ENCODE measurements at places on chromosomes 6 and 20. TPM values are rescaled to one million over a fixed set of nuclear protein-coding genes. Genes with fewer than 3 reads are reported as not detected.

DNA sequence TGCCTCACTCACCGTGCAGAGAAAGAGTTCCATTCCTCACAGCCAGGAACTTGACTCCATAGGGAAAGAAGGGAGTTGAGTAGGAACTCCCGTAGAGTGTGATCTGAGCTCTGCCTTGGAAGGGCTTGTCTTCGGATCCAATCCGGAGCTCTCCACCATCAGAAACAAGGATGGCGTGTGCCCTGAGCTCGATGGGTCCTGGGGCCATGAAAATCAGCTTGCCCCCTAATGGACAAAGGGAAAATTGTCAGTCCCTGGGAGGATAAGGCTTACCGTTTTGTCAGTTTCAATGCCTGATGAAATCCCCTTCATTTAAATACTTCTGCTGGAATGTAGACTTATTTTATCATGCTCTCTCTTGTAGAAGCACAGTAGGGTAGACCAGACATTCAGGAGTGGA is 153.3 kb downstream of the PKHD1 start:
- no peaks in the 10 kb centered on the region for H3K36me3 ChIP-seq
- H3K27ac ChIP-seq = no peak overlapping the region
- DNase-seq = no peak
- H3K4me3 ChIP-seq = no peak overlapping the region

DNA sequence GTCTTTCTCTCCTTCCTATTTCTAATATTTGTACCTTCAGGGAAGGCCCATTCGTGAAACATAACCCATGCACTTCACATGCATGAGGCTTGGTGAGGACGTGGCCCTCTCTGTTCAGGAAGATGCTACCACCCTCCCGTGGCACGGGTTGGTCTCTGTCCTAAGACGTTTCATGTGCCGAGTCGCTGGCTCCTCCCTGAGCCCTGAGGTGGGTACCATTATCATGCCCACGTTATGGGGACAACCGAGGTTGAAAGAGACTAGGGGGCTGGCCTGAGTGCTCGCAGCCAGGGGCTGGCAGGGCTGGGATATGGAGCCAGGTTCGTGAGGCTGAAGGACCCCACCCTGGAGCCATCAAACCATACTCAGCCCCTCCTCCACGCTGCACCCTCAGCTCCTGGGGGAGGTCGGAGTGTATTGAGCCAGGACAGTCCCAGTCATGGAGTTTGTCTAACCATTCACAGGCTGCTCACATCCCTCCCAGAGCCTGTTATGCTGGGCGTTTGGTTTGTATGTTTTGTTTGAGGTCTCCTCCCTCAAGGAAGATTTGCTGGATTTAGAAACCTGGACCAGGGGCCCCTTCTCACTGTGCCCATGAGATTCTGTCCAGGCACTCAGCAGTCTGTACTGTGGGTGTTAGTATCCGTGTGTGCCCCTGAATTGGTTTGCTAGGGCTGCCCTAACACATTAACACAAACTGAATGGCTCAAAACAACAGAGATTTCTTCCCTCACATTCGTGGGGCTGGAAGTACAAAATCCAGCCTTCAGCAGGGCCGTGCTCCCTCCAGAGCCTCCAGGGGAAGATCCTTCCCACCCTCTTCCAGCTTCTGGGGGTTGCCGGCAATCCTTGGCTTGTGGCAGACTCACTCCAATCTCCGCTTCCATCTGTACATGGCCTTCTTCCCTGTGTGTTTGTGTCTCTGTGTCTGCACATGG is 88.3 kb downstream of the ANKRD60 start:
- H3K27ac ChIP-seq = no peak overlapping the region
- H3K4me1 ChIP-seq = no peaks in the 10 kb centered on the region
- peaks cover 14% of the 10 kb centered on the region for H3K27me3 ChIP-seq

DNA sequence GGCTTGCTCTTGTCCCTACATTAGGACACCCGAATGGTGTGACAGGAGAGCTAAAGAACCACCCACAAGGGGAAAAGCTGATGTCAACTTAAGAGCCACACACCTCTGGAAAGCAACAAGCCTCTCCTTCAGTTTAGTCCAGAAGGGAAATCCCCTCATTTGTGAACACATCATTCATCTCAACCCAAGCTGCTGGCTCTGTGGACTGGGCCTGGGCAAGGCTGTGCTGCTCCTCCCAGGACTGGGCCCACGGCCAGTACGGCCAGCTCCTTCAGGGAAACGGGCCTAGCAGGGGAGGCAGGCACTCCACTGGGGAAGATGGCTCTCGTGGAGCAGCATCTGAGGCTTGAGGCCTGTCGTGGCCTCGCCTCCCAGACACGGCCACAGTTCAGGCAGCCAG is 12.8 kb upstream of the SLC4A11 start:
- peaks cover 58% of the 10 kb centered on the region for H3K36me3 ChIP-seq
- H3K4me1 ChIP-seq = peaks cover 16% of the 10 kb centered on the region
- H3K4me3 ChIP-seq = no peak overlapping the region
- DNase-seq = no peak

DNA sequence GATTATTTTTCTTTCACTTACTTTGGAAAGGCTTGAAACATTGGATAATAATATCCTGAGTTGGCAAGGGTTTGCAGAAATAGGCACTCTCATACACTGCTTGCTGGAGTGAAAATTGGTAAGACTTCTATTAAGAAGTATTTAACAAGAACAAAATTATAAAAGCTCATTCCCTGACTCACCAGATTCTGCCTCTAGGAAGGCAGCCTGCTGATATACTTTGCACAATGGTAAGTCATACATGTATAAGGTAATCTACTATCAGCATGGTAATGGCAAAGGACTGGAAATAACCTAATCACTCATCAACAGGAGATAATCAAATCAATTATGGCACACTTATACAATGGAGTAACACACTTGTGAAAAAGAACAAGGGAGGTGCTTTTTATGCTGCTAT is 85.8 kb downstream of the PLCG1 start:
- peaks cover 30% of the 10 kb centered on the region for H3K4me1 ChIP-seq
- peak overlapping the region; percentile 0 for H3K27ac ChIP-seq
- peaks cover 2% of the 10 kb centered on the region for H3K36me3 ChIP-seq
- DNase-seq = no peak

- no peak overlapping the region for H3K27ac ChIP-seq
- DNase-seq = no peak
- no peaks in the 10 kb centered on the region for H3K27me3 ChIP-seq
- no peaks in the 10 kb centered on the region for H3K4me1 ChIP-seq
These were observed 182.4 kb downstream of the DLL1 start for GRCh38 chr6:170108456-170108855.

DNA sequence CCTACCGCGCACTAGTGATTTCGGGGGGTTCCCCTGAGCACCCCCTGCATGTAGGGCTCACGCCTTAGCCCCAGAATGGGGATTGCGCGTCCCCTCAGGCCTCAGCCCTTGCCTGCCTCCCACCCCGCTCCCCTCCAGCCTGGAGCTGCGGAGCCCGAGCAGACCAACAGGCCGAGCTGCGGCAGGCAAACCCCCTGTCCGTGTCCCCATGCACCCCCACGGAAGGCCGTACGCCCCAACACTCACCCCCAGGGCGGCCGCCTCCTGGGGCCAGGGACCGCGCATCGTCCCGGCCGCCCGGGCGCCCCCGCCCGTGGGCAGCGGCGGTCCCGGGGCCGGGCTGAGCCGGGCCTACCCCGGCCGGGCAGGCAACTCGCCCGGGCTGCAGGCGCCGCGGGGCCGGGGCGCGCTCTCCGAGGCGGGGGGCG is 1.2 kb upstream of the KCNB1 start:
- H3K4me3 ChIP-seq = peak overlapping the region; percentile 65
- no peak overlapping the region for H3K27ac ChIP-seq
- H3K36me3 ChIP-seq = no peaks in the 10 kb centered on the region
- no peak for DNase-seq

- H3K36me3 ChIP-seq = no peaks in the 10 kb centered on the region
- no peak for DNase-seq
- H3K27ac ChIP-seq = no peak overlapping the region
- peaks cover 5% of the 10 kb centered on the region for H3K27me3 ChIP-seq
- no peaks in the 10 kb centered on the region for H3K4me1 ChIP-seq
These were observed 27.7 kb downstream of the IL20RA start for GRCh38 chr6:137017081-137017480.

DNA sequence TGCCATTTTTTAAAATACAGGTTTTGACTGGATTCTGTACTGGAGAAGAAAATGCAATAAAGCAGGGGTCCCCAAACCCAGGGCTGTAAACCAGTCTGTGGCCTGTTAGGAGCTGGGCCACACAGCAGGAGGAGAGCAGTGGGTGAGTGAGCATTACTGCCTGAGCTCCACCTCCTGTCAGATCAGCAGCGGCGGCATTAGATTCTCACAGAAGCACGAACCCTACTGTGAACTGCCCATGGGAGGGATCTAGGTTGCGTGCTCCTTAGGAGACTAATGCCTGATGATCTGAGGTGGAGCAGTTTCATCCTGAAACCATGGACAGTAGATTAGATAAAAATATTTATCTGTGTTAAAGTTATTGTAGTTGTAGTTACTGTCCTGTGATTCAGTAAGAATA is 21.1 kb upstream of the FBXO9 start:
- peaks cover 29% of the 10 kb centered on the region for H3K4me1 ChIP-seq
- DNase-seq = no peak
- peak overlapping the region; percentile 26 for H3K27ac ChIP-seq
- no peaks in the 10 kb centered on the region for H3K27me3 ChIP-seq
- peaks cover 24% of the 10 kb centered on the region for H3K36me3 ChIP-seq
- no peak overlapping the region for H3K4me3 ChIP-seq

DNA sequence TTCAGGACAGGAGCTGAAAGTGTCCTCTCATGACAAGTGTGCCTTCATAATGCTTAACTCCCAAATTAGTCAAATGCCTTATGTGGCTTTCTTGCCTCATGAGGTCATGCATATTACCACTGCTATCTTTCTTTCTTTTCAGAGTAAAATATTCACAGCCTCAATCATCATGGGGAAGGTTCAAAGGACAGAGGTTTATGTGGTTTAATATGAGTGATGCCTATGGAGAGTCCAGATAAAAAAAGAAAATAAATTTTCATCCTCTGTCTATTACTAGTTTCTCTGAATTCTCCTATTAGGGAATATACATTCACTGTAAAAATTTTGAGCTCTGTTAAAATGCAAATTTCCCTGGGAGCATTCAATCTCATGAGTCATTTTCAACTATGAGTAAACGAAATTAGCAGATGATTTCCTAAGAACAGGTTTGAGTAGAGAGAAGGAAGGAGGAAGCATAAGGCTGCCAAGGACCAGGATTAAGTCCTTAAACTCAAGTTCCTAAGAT is 396.9 kb upstream of the ADGRB3 start:
- H3K4me1 ChIP-seq = no peaks in the 10 kb centered on the region
- no peak for DNase-seq
- H3K4me3 ChIP-seq = no peak overlapping the region
- no peaks in the 10 kb centered on the region for H3K36me3 ChIP-seq
- H3K27me3 ChIP-seq = no peaks in the 10 kb centered on the region

GRCh38 chr6:32982084-32982701 is 13.8 kb downstream of the BRD2 start:
- H3K27me3 ChIP-seq = no peaks in the 10 kb centered on the region
- peaks cover 15% of the 10 kb centered on the region for H3K36me3 ChIP-seq
- peak overlapping the region; percentile 39 for H3K27ac ChIP-seq
- H3K4me3 ChIP-seq = no peak overlapping the region
- peaks cover 23% of the 10 kb centered on the region for H3K4me1 ChIP-seq

Gene RAD21L1
- not detected for total RNA-seq

- H3K36me3 ChIP-seq = peaks cover 4% of the 10 kb centered on the region
- no peak for DNase-seq
- peak overlapping the region; percentile 89 for H3K27ac ChIP-seq
- peaks cover 41% of the 10 kb centered on the region for H3K4me1 ChIP-seq
- H3K4me3 ChIP-seq = peak overlapping the region; percentile 81
These were observed 1.2 kb downstream of the PANK2 start for GRCh38 chr20:3890398-3890751.

Gene NR2E1
- total RNA-seq = not detected

Gene NPBWR2
- total RNA-seq = not detected

Gene ZSCAN31
- total RNA-seq = 10.8 TPM

DNA sequence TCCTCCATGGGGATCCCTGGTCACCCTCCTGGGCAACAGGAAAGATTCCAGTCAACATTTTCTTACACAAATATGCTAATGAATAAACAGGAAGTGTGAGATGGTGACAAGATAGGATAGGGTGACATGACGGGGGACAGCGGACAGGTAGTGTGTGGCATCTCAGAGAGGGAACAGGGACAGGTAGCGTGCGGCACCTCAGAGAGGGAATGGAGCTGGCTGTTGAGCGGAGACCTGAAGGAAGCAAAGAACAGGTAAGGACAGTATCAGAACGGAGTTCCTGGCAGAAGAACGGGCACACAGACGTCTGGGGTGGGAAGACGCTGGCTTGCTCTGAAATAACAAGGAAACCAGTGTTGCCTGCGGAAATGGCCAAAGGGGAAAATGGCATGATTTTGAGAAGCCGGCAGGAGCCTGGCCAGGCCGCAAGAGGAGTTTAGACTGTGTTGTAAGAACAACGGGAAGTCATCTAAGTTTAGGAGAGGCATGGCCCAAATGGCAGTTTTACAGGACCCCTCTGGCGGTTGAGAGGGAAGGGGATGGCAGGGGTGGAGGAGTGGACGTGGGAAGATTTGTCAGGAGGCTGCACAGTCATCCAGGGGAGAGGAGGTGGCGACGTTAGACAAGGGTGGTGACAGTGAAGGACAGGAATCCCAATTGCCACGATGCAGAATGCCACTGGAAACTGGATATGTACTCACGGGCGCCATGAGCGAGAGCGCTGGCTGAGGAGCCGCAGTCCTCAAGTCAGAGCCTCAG is 111.6 kb downstream of the JPH2 start:
- H3K36me3 ChIP-seq = no peaks in the 10 kb centered on the region
- peaks cover 8% of the 10 kb centered on the region for H3K4me1 ChIP-seq
- H3K4me3 ChIP-seq = no peak overlapping the region
- no peak for DNase-seq
- no peaks in the 10 kb centered on the region for H3K27me3 ChIP-seq

- no peaks in the 10 kb centered on the region for H3K36me3 ChIP-seq
- no peaks in the 10 kb centered on the region for H3K27me3 ChIP-seq
- no peak overlapping the region for H3K4me3 ChIP-seq
- H3K27ac ChIP-seq = no peak overlapping the region
- no peak for DNase-seq
These were observed 34.8 kb upstream of the NCOA3 start for GRCh38 chr20:47466704-47467459.

DNA sequence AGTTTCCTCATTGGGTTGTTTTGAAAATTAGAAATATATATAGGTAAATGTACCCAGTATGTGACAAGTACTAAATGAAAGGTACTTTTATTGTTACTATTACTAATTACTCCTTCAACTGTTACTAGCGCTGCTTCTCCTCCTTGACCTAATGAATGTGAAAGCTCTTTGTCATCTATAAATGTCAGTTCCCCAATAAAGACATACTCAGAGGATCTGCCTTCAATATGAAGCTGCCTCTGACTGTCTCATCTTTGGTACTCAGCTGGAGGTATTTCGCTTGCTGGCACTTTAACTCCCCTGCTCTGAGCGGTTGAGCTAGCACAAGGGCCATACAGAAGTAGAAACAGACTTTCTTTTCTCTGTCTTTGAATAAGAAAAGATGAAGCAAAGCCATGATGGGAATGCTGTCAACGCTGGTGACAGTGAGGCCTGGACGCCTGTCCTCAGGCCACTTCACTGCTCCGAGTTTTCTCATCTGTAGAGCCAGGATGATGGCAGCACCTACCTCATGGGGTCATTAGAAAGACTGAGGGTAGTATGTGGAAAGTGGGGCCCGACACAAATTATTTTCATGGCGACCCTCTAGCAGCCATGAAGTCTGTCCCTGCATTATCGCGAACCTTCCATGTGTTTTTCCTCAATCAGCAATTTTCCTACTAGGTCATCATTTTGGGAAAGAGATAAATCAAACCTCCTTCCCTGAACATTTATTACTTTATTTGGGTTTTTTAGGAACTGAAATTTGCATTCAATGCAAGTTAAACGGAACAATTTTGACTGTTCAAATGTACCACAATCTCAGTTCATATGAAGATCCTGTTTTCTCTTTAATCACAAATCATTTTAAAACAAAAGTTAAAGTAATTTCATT is 55.9 kb upstream of the SNX9 start:
- peaks cover 20% of the 10 kb centered on the region for H3K4me1 ChIP-seq
- no peak overlapping the region for H3K27ac ChIP-seq
- H3K36me3 ChIP-seq = no peaks in the 10 kb centered on the region
- no peak for DNase-seq
- no peaks in the 10 kb centered on the region for H3K27me3 ChIP-seq

All from psoas muscle (tissue), 8 donors.